ENCODE measurements at places on chromosomes 3 and 15. TPM values are rescaled to one million over a fixed set of nuclear protein-coding genes. Genes with fewer than 3 reads are reported as not detected.
A peak's percentile ranks its signal among the peaks of the same experiment; 100 is the strongest.

GRCh38 chr3:53161450-53161819, 426 bp downstream of the PRKCD start:
- H3K4me3 ChIP-seq, result peak overlapping the region; percentile 86
- H3K27ac ChIP-seq, result peak overlapping the region; percentile 89
- H3K4me1 ChIP-seq, result peaks cover 63% of the 10 kb centered on the region
- no peak for DNase-seq
- peaks cover 14% of the 10 kb centered on the region for H3K36me3 ChIP-seq

GRCh38 chr3:103403191-103403590, 968.4 kb downstream of the ZPLD1 start:
- H3K4me3 ChIP-seq, result no peak overlapping the region
- DNase-seq, result no peak
- no peak overlapping the region for H3K27ac ChIP-seq
- H3K36me3 ChIP-seq, result no peaks in the 10 kb centered on the region

DNA sequence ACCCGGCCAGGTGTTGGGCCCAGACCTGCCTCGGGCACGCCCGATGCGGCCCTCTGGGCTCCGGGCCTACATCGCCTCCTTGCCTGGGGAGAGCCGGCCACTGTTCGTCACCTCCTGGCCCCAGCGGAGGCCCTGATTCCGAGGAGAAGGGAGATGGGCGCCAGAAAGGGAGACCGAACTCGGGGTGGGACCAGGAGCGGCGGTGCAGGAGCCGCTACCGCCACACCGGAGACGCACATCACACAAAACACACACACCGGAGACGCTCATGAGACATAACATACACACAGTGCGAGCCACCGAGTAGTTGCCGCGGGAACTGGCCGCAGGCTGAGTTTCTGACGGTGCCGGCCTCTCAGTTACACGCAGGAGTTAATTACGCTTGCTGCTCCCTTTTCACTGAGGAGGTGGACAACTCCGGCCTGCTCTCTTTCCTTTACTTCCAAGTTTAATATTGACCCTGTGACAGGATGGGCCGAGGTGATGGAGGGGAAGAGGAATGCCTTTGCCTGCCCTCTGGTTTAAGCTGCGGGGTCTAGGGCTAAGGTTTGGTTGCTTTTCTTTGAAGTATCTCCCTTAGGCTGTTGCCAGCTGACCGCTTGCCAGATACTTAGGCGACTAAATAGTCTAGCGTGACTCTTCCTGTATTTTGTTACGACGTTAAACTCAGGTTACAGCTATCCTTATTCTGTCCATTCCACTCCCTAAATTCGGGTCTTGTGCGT, 570 bp downstream of the PCNP start:
- peak overlapping the region; percentile 96 for H3K27ac ChIP-seq
- H3K4me3 ChIP-seq, result peak overlapping the region; percentile 99
- H3K4me1 ChIP-seq, result peaks cover 53% of the 10 kb centered on the region
- DNase-seq, result no peak
- H3K27me3 ChIP-seq, result no peaks in the 10 kb centered on the region

- H3K4me3 ChIP-seq, result no peak overlapping the region
- peaks cover 23% of the 10 kb centered on the region for H3K4me1 ChIP-seq
- H3K27ac ChIP-seq, result peak overlapping the region; percentile 30
- no peaks in the 10 kb centered on the region for H3K27me3 ChIP-seq
Observed at GRCh38 chr3:177443469-177443868, 246.2 kb upstream of the TBL1XR1 start.

DNA sequence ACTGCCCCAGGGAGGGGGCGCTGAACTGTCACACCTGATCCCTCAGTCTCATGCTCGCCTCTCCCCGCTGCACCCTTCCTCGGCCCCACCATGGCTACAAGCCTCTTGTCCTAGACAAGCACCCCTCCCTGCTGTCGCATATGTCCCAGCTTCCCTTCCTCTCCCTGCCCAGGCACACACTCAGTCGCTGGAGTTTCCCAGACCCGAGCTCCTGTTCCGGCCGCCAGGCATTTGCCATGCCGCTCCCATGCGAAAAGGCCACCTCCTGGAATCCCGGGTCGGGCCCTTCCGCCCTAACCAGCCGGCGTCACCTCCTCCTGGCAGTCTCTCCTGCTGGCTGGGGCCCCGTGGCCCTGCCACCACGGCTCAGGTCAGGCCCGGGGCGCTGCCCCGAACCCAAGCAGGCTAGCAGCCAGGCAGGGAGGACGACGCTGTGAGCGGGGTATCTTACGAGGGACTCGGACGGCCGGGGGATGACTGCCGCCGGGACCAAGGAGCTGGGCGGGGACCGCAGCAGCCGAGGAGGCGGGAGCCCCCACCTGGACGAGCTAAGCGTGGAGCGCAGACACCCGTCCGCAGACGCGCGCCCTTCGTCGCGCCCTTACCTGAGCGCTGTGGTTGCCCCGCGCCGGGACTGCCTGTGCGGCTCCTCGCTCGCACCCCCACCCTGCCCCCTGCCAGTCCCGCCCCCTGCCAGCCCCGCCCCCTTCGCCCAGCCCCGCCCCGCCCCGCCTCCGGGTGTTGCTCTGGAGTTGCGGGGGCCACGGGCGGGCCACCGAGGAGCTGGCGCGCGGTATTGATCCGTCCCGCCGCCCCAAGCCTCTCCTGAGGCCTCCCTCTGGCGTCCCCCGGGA, at the start of gene ALS2CL:
ALS2CL (minus strand) TSS at position 642 of the 854 bp plus-strand sequence. CDS start 4,239 bp downstream, outside the sequence.
- no peaks in the 10 kb centered on the region for H3K36me3 ChIP-seq
- peak within 1 kb of the TSS; percentile 83 for H3K4me3 ChIP-seq
- peaks cover 20% of the 10 kb centered on the region for H3K27me3 ChIP-seq
- H3K4me1 ChIP-seq, result peaks cover 32% of the 10 kb centered on the region
- H3K27ac ChIP-seq, result no peak within 1 kb of the TSS
- DNase-seq, result peak; percentile 60

GRCh38 chr15:59221511-59222505, 15.2 kb downstream of the LDHAL6B start:
- no peaks in the 10 kb centered on the region for H3K4me1 ChIP-seq
- peaks cover 83% of the 10 kb centered on the region for H3K36me3 ChIP-seq

DNA sequence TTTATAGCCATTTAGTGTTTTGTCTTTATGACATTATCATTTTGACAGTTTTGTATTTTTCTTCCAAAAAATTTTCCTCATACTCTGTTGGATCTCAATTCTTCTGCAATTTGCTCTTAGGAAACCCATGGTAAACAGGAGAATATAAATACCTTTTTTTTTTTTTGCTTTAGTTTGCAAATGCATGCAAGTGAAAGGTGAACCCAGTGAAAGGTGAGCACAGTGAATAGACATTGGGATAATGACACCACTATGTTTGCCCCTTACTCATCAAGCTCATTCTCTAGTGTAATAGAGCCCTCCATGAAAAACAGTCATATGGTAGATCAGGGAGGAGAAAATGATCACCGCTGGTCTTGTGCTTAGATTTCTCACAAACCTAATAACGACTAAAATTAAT, 59.0 kb upstream of the TRPC1 start:
- no peaks in the 10 kb centered on the region for H3K27me3 ChIP-seq
- no peaks in the 10 kb centered on the region for H3K36me3 ChIP-seq
- no peaks in the 10 kb centered on the region for H3K4me1 ChIP-seq
- no peak overlapping the region for H3K27ac ChIP-seq
- no peak overlapping the region for H3K4me3 ChIP-seq
- no peak for DNase-seq

GRCh38 chr15:100308608-100309007, 33.2 kb downstream of the ADAMTS17 start:
- H3K4me1 ChIP-seq, result no peaks in the 10 kb centered on the region
- no peaks in the 10 kb centered on the region for H3K36me3 ChIP-seq
- H3K27ac ChIP-seq, result no peak overlapping the region
- DNase-seq, result no peak

DNA sequence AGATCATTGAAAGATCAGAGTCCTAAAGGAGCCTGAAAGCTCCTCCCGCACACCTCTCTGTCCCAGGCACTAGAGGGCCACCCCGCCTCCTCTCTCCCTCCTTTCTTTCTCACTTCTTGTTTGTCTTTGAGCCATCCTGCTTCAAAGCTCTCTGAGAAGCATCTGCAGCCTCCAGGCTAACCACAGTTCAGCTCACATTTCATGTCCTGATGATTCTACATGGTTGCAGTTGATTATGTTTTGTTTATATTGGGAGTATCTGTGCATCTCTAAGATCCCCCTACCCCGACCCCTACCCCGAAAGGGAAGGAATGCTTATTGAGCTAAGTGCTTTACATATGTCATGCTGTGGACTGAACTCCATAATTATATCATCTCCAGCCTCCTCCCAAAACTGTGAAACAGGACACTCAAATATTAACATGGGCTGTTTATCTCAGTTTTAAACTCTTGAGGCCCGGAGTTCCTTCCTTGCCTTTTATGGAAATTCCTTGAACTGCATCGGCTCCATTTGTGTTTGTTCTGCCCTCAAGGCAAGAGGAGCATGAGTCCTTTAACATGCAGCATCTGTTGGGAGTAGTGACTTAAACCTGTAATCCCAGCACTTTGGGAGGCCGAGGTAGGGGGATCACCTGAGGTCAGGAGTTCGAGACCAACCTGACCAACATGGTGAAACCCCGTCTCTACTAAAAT, 30.9 kb downstream of the MGLL start:
- H3K27me3 ChIP-seq, result no peaks in the 10 kb centered on the region
- no peak overlapping the region for H3K4me3 ChIP-seq
- no peak for DNase-seq

DNA sequence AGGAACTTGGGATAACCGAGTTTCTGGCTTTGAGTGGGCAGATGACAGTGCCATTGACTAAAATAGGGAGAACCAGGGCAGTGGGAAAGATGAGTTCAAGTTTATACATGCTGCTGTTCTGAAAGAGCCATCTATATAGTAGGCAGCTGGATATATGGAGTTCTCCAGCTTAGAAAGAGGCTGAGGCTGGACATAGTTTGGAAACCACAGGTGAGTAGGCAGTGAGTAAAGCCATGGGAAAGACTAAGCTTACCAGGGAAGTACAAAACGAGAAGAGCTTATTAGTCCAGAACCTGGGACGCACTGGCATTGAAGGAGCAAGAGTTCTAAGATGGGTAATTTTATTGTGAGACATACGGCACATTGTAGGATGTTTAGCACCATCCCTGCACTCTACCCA, 54.2 kb downstream of the MSL2 start:
- no peak for DNase-seq
- no peak overlapping the region for H3K27ac ChIP-seq
- H3K36me3 ChIP-seq, result no peaks in the 10 kb centered on the region
- H3K4me1 ChIP-seq, result no peaks in the 10 kb centered on the region

GRCh38 chr3:171122240-171122639, 95.7 kb upstream of the SLC2A2 start:
- H3K27me3 ChIP-seq, result no peaks in the 10 kb centered on the region
- no peaks in the 10 kb centered on the region for H3K36me3 ChIP-seq
- no peak overlapping the region for H3K27ac ChIP-seq
- H3K4me3 ChIP-seq, result no peak overlapping the region

DNA sequence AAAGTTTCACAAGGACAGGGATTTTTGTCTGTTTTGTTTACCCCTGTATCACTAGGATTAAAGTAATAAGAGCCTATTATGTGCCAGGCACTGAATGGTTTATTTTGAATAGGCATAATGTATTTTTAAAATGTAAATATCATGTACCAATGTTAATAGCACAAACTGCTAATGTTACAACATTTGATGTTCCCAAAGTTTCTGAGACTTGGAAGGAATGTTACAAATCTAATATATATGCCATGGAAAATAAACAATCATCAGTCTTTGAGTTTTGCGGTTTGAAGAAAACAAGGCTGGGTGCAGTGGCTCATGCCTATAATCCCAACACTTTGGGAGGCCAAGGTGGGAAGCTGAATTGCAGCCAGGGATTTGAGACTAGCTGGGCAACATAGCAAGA, 159.4 kb downstream of the CDIN1 start:
- H3K36me3 ChIP-seq, result no peaks in the 10 kb centered on the region
- H3K4me3 ChIP-seq, result no peak overlapping the region
- no peak overlapping the region for H3K27ac ChIP-seq
- no peaks in the 10 kb centered on the region for H3K27me3 ChIP-seq

GRCh38 chr3:40602778-40603385, 78.1 kb downstream of the ZNF621 start:
- no peaks in the 10 kb centered on the region for H3K36me3 ChIP-seq
- H3K27me3 ChIP-seq, result peaks cover 23% of the 10 kb centered on the region
- no peak overlapping the region for H3K27ac ChIP-seq
- no peaks in the 10 kb centered on the region for H3K4me1 ChIP-seq
- no peak overlapping the region for H3K4me3 ChIP-seq
- no peak for DNase-seq

DNA sequence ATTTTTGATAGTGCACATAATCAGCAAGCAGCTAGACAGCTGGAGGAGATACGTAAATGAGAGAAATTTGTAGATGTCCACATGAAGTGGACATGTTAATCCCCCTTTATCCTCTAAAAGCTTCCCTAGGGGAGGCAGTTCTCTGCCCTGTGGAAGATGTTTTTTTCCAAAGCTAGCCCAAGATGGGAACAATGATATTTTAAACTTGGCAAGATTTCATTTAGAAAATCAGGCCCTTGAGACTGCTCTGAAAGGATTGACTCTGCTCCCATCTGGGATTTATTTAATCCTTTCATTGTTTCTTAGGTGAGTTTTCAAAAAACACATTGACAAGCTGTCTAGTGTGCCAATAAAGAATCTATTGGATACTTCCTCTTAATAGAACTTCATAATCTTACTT, 92.0 kb downstream of the SYNPR start:
- H3K36me3 ChIP-seq, result no peaks in the 10 kb centered on the region
- no peak overlapping the region for H3K4me3 ChIP-seq
- no peak for DNase-seq
- no peak overlapping the region for H3K27ac ChIP-seq

DNA sequence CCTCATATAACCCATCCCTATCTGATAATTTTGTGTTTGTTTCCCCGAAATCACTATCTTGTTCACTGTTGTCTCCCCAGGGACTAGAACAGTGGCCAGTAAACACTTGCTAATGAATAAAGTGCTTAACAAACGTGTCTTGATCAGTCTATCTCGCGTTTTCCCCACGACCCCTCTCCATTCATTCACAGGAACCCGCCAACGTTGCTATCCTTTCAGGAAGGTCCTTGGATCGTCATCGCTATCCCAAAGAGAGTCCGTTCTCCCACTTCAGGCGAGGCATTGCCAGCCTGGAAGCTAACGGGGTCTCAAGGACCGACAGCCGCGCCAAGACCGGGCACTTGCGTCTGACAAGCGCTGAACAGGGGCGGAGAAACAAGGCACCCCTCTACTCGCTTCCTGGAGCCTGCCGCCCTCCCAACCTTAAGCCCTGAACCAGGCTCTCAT, 344 bp downstream of the LINS1 start:
- DNase-seq, result no peak
- peaks cover 52% of the 10 kb centered on the region for H3K4me1 ChIP-seq
- H3K27me3 ChIP-seq, result no peaks in the 10 kb centered on the region
- H3K27ac ChIP-seq, result no peak overlapping the region
- peaks cover 22% of the 10 kb centered on the region for H3K36me3 ChIP-seq

- no peak for DNase-seq
- H3K36me3 ChIP-seq, result no peaks in the 10 kb centered on the region
- H3K27ac ChIP-seq, result no peak overlapping the region
- no peaks in the 10 kb centered on the region for H3K4me1 ChIP-seq
- no peak overlapping the region for H3K4me3 ChIP-seq
Observed at GRCh38 chr3:188822411-188822810, 349.4 kb upstream of the TPRG1 start.

Gene SLCO2A1
- not detected for total RNA-seq

Gene SCN11A
- total RNA-seq, result 0.16 TPM

Gene STAB1
- 0.64 TPM for total RNA-seq

Gene APOD
- total RNA-seq, result 0.20 TPM

Gene CXCR6
- total RNA-seq, result not detected

Gene SI
- total RNA-seq, result not detected

Gene LRRN1
- 0.81 TPM for total RNA-seq

Gene SERPINI2
- not detected for total RNA-seq

Gene HES1
- 5.0 TPM for total RNA-seq

Measured in activated B cell treated with CpG ODN at 0.5 μM for 24 hours (primary cell).